Activated CD4-positive, alpha-beta memory T cell treated with anti-CD3 and anti-CD28 coated beads, Interleukin-2, amount 10 ng/mL, durations not matched to agents 7 days and 5 days (primary cell): ENCODE measurements at places on chromosomes 2 and 18. TPM values are rescaled to one million over a fixed set of nuclear protein-coding genes. Genes with fewer than 3 reads are reported as not detected.

DNA sequence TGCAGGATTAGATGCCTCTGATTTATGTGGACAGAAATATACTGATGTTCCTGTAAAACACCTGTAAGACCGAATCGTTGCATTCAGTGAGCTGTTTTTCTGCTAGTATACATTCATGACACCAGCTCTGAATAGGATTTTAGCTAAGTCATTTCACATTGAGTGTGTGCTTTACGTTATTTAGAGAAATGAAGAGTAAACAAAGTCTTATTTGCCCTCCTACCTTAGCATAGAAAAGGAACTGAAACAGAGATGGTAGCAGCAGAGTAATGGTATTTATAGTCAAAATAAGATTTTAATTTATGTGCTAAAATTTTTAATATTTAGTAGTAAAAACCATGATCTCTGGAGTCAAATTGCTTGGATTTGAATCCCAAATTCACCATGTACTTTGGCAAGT is 168.0 kb downstream of the CERS6 start:
- H3K4me3 ChIP-seq = no peak overlapping the region
- H3K4me1 ChIP-seq = no peaks in the 10 kb centered on the region
- no peaks in the 10 kb centered on the region for H3K36me3 ChIP-seq
- no peak for DNase-seq
- no peak overlapping the region for H3K27ac ChIP-seq

- no peaks in the 10 kb centered on the region for H3K27me3 ChIP-seq
- H3K4me1 ChIP-seq = peaks cover 30% of the 10 kb centered on the region
- H3K4me3 ChIP-seq = no peak overlapping the region
- H3K36me3 ChIP-seq = peaks cover 56% of the 10 kb centered on the region
These were observed 9.8 kb downstream of the RIOK3 start for GRCh38 chr18:23462876-23463275.

DNA sequence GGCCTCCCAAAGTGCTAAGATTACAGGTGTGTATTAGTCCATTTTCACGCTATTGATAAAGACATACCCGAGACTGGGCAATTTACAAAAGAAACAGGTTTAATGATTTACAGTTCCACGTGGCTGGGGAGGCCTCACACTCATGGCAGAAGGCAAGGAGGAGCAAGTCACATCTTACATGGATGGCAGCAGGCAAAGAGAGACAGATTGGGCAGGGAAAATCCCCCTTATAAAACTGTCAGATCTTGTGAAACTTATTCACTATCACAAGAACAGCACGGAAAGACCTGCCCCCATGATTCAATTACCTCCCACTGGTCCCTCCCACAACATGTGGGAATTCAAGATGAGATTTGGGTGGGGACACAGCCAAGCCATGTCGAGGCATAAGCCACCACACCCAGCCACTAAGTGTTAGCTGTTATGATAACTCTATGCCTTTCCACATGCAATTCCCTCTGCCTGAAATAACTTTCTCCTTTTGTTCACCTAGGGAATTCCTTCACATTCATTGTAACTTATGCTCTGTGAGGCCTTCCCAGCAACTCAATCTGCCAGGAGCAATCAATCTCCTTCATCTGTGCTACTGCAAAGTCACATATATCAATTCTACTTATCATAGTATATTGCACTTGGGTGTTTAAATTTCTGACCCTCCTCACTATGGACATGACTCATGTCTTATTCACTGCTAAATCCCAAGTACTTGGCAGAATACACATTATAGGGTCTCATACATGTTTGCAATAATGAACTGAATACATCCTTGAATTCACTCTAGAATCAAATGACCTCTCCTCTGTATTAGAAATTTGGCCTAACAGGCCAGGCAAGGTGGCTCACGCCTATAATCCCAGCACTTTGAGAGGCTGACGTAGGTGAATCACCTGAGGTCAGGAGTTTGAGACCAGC is 7.4 kb downstream of the MCEE start:
- peaks cover 30% of the 10 kb centered on the region for H3K36me3 ChIP-seq
- H3K4me1 ChIP-seq = peaks cover 4% of the 10 kb centered on the region
- no peak for DNase-seq

SRD5A2 gene
- total RNA-seq = not detected

DNA sequence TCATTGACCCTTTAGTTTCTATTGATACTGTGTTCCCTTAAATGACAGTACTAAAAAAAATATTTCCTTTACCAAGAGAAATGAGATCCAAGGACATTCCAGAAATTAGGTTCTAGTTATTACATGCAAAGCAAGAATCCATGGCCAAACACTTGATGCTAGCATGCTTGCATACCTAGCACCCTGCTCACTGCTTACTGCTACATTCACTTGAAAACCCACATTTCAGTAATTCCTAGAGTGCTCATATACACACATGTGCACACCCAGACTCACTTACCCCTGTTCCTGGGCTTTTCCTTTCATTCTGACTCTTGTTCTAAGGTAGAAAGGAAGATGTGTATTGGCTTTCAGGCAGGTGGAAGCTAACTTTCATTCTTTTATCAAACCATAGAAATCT is 395.9 kb downstream of the THSD7B start:
- no peaks in the 10 kb centered on the region for H3K36me3 ChIP-seq
- H3K4me3 ChIP-seq = no peak overlapping the region
- no peaks in the 10 kb centered on the region for H3K27me3 ChIP-seq
- H3K4me1 ChIP-seq = no peaks in the 10 kb centered on the region

GRCh38 chr18:37525262-37525585 is 40.4 kb downstream of the CELF4 start:
- H3K4me1 ChIP-seq = no peaks in the 10 kb centered on the region
- H3K4me3 ChIP-seq = no peak overlapping the region
- no peak for DNase-seq
- H3K27me3 ChIP-seq = peaks cover 32% of the 10 kb centered on the region
- H3K27ac ChIP-seq = no peak overlapping the region

DNA sequence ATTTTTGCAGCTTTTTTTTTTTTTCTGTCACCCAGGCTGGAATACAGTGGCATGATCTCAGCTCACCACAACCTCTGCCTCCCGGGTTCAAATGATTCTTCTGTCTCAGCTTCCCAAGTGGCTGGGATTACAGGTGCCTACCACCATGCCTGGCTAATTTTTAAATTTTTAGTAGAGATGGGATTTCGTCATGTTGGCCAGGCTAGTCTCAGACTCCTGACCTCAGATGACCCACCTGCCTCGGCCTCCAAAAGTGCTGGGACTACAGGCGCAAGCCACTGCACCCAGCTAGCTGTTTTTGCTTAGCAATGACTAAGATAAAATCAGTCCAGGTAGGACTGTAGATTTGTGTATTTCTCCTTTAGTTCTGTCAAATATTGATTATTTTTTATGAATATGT is 403.7 kb downstream of the PID1 start:
- no peak overlapping the region for H3K27ac ChIP-seq
- H3K27me3 ChIP-seq = no peaks in the 10 kb centered on the region
- no peaks in the 10 kb centered on the region for H3K4me1 ChIP-seq
- no peak for DNase-seq

DNA sequence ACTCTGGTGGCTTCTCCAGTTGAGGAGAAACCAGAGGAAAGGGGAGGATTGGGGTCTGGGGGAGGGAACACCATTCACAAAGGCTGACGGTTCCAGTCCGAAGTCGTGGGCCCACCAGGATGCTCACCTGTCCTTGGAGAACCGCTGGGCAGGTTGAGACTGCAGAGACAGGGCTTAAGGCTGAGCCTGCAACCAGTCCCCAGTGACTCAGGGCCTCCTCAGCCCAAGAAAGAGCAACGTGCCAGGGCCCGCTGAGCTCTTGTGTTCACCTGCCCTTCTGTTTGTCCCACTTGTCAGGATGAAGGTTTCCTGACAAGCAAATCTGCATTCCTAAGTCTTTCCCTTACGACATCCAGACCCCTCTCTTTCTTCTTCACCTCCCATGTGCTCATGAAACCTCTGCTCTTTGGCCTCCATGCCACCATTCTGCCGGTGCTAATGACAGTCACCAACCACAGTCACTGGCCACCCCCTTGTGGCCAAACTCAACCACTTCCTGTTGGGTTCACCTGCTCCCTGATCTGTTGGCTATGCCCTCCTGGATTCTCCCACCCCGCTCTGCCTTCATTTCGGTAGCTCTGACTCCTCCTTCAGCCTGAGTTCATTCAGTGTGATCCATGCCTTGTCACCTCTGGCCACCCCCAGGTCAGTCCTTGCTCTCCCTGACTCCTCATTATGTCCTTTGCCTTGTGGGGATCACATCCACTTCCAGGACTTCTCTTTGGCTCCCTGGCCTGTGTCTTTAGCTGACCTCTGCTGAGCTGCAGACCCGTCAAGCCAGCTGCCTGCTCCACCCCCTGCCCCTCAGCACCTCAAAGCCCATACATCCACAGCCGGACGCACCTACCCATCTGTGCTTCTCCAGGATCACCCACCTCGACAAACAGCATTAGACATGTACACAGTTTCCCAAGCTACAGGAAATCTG is 17.6 kb downstream of the EMX1 start:
- H3K4me1 ChIP-seq = peaks cover 12% of the 10 kb centered on the region
- DNase-seq = no peak
- H3K27ac ChIP-seq = no peak overlapping the region
- no peaks in the 10 kb centered on the region for H3K36me3 ChIP-seq

DNA sequence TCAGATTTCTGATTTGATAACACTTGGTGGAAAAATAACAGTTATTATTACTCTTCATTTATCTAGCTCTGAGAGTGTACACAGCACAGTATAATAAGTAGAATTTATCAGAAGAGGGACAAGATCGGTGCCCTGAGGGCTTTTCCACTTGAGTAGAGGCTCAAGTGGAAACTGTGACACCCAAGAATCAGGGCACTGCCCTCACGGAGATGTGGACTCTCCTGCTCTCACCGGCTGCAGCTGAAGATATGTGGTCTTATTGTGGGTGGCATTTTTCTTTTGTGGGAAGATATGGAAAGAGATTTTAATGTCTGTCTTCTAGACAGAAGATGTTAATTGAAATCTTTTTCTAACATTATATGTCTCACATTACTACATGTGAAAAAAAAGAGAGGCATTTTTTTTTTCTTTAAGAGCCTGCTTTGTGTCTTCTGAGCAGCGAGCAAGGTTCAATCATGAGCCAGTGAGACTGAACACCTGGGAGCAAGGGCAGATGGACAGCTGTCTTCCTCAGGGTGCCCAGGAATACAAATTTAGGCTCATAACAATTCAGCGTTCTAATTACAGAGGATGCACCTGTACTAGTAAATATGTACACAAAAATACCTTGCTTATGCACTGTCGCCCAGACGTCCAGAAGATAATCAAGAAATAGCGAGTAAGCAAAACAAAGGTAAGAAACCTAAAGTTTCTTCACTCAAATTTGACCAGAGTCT is 1098.2 kb upstream of the FANCL start:
- H3K27me3 ChIP-seq = no peaks in the 10 kb centered on the region
- H3K36me3 ChIP-seq = no peaks in the 10 kb centered on the region
- H3K27ac ChIP-seq = no peak overlapping the region

- H3K4me3 ChIP-seq = no peak overlapping the region
- no peak for DNase-seq
- no peaks in the 10 kb centered on the region for H3K4me1 ChIP-seq
- no peaks in the 10 kb centered on the region for H3K36me3 ChIP-seq
- no peaks in the 10 kb centered on the region for H3K27me3 ChIP-seq
These were observed 223.3 kb upstream of the THUMPD2 start for GRCh38 chr2:40002339-40002738.

TMEFF2 gene
- not detected for total RNA-seq

- H3K27ac ChIP-seq = peak overlapping the region; percentile 76
- no peaks in the 10 kb centered on the region for H3K27me3 ChIP-seq
- H3K36me3 ChIP-seq = peaks cover 67% of the 10 kb centered on the region
- peaks cover 95% of the 10 kb centered on the region for H3K4me1 ChIP-seq
- DNase-seq = no peak
These were observed 24.3 kb downstream of the NCK2 start for GRCh38 chr2:105768961-105769452.

RGPD8 gene
- total RNA-seq = 7.9 TPM

HOXD4 gene
- not detected for total RNA-seq

SLC14A1 gene
- 2.7 TPM for total RNA-seq

FZD7 gene
- total RNA-seq = 0.60 TPM

GRCh38 chr18:6810191-6810590 is 80.7 kb downstream of the ARHGAP28 start:
- no peak for DNase-seq
- no peak overlapping the region for H3K4me3 ChIP-seq
- no peak overlapping the region for H3K27ac ChIP-seq
- H3K27me3 ChIP-seq = no peaks in the 10 kb centered on the region
- H3K36me3 ChIP-seq = no peaks in the 10 kb centered on the region

- no peaks in the 10 kb centered on the region for H3K36me3 ChIP-seq
- no peaks in the 10 kb centered on the region for H3K27me3 ChIP-seq
- no peaks in the 10 kb centered on the region for H3K4me1 ChIP-seq
- DNase-seq = no peak
These were observed 30.5 kb upstream of the MC2R start for GRCh38 chr18:13945811-13946210.

GRCh38 chr2:10473121-10473756 is 25.1 kb upstream of the ODC1 start:
- H3K36me3 ChIP-seq = no peaks in the 10 kb centered on the region
- no peak overlapping the region for H3K4me3 ChIP-seq
- peaks cover 4% of the 10 kb centered on the region for H3K27me3 ChIP-seq
- DNase-seq = no peak
- H3K4me1 ChIP-seq = peaks cover 11% of the 10 kb centered on the region

GRCh38 chr2:105328281-105329196 is 996 bp downstream of the TGFBRAP1 start:
- no peaks in the 10 kb centered on the region for H3K27me3 ChIP-seq
- DNase-seq = peak; percentile 56
- peak overlapping the region; percentile 93 for H3K4me3 ChIP-seq
- H3K27ac ChIP-seq = peak overlapping the region; percentile 74
- H3K36me3 ChIP-seq = peaks cover 16% of the 10 kb centered on the region

GRCh38 chr18:70314151-70314782 is 25.4 kb downstream of the SOCS6 start:
- H3K4me3 ChIP-seq = no peak overlapping the region
- no peaks in the 10 kb centered on the region for H3K27me3 ChIP-seq
- no peaks in the 10 kb centered on the region for H3K36me3 ChIP-seq
- no peak overlapping the region for H3K27ac ChIP-seq
